ENCODE measurements at places on chromosomes 3 and 15. TPM values are rescaled to one million over a fixed set of nuclear protein-coding genes. Genes with fewer than 3 reads are reported as not detected.

NPAP1 gene
- 0.58 TPM for polyA plus RNA-seq

CCR3 gene
- 0.18 TPM for polyA plus RNA-seq

DPPA4 gene
- polyA plus RNA-seq: 2.7 TPM

DNAH1 gene
- 10.2 TPM for polyA plus RNA-seq

CXCR6 gene
- 1.2 TPM for polyA plus RNA-seq

IL16 gene
- polyA plus RNA-seq: 14.2 TPM

ACSBG1 gene
- polyA plus RNA-seq: 0.79 TPM

- peak; percentile 60 for DNase-seq
Observed at GRCh38 chr3:169764312-169764881, 463 bp downstream of the TERC start.

- DNase-seq: no peak
Observed at GRCh38 chr3:73207946-73208440, 146.5 kb downstream of the EBLN2 start.

DNA sequence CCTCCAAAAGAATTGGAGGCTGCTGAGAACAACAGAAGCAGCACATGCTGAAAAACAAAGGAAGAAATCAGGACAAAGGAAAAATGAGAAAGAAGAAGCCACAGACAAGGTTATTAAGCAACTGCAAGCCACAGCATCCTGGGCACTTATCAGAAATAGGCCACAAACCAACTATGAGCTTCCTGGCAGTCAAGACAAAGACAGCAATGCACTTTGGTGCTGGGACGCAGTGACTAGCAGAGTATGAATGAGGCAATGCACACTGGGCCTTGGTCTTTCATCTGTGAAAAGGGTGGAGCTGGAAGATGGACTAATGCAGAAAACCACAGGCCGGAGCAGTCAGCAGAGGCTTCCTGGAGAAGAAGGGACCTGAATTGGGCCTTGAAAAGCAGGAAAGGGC is 56.0 kb upstream of the LINGO1 start:
- DNase-seq: no peak

GRCh38 chr3:14295801-14296200 is 106.6 kb upstream of the SLC6A6 start:
- DNase-seq: no peak

DNA sequence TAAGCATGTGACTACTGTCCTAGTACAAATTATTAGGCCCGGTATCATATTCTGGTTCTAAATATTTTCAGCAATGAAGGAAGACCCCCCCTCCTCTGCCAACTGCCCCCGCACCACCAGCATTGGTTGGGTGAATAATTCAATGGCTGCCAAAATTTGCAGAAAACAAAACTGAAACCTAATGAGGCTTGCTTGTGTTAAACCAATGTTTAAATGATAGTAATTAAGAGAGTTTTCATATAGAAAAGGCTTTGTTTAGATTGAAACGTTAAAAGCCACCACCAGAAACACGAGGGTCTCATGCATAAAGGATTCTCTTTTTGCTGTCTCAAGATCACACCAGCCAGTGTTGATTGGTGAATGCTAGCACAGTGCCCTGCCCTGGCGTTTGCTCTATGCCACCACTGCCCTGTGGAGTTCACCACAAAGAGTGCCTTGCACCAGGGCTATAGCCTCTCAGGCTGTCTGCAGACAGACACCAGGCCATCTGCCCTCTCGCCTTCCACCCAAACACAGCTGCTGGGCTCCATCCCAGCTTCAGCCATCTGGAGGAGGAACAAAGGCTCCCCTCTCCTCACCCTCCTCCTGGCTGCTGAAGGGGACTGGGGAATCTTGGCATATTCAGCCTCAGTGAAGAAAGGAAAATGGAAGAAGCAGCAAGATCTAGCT is 200.3 kb upstream of the PFN2 start:
- peak; percentile 76 for DNase-seq

DNA sequence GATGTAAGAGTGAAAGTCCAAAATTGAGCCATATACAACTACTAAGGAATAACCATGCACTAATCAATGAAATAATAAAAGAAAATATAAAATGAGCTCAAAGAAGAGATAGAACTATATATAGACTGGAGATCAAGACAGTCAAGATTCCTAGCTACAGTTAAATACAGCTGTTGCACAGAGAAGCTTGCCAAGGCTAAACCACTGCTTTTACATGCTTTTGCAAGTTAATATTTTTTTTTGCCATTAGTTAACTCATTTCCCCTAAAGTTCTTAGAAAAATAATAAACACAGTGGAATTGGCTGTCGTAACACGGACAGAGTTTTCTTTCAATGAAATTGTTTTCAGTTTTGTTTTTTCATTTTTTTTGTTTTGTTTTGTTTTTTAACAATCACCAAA is 123.0 kb downstream of the VGLL3 start:
- peak; percentile 62 for DNase-seq

DNA sequence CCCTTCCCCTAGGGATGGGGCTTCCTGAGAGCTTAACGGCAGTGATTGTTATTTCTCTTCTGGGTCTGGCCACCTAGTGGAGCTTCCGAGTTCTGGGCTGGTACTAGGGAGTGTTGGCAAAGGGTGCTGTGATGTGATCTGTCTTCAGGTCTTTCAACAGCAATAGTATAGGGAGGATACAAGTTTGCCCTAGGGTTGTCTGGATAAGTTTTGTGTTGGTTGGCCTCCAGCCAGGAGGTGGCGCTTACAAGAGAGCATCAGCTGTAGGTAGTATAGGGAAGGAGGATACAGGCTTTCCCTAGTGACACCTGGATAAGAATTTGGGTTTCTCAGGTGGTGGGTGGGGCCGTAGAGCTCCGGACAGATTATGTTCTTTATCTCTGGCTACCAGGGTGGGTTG is 19.2 kb upstream of the CPOX start:
- DNase-seq: no peak

- no peak for DNase-seq
Observed at GRCh38 chr3:16512435-16513140, 911 bp downstream of the RFTN1 start.

- DNase-seq: no peak
Observed at GRCh38 chr3:168583977-168584376, 488.3 kb upstream of the GOLIM4 start.

- DNase-seq: no peak
Observed at GRCh38 chr3:24315971-24316370, 178.7 kb downstream of the THRB start.

- no peak for DNase-seq
Observed at GRCh38 chr3:54954022-54954421, 26.2 kb upstream of the LRTM1 start.

DNA sequence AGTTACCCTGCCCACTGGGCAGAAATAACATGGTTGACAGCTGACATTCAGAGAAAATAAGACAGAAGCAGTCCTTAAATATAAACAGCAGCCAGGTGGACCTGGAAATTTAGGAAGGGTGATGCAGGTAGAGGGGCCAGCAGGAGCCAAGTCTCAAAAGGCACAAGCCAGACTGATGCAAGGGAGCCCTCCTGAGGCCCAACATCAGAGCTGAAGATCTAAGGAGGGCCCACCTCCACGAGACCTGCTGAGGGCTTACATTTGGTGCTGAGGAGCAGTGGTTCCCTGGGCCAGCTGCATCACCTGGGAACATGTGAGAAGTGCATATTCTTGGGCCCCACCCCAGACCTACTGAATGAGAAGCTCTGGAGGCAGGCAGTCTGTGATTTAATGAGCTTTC is 105.5 kb upstream of the TRIM42 start:
- DNase-seq: no peak

DNA sequence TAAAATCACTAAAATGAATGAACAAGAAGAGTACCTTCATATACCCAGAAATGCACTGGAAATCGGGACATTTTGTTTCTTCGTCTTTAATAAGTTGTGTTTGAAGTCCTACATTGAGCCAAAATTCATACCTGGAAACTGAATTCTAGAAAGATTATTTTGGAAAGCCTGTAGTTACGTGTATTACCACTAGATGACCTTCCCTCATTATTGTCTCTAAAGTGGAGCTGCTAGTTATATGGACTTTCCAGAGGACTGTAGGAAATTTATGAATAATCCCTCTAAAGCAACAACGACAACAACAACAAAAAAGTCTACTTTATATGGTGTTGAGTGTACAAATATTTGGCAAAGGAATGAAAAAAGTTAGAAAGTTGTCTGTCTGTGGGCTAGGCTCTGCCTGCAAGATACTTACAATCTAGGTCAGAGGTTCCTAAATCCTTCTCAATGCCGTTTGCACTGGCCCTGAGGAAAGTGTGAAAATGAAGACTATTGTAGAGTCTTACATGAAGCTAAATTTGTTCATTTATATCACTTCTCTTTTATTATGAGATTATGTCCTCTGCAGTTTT is 234.8 kb upstream of the NR2E3 start:
- no peak for DNase-seq

DNA sequence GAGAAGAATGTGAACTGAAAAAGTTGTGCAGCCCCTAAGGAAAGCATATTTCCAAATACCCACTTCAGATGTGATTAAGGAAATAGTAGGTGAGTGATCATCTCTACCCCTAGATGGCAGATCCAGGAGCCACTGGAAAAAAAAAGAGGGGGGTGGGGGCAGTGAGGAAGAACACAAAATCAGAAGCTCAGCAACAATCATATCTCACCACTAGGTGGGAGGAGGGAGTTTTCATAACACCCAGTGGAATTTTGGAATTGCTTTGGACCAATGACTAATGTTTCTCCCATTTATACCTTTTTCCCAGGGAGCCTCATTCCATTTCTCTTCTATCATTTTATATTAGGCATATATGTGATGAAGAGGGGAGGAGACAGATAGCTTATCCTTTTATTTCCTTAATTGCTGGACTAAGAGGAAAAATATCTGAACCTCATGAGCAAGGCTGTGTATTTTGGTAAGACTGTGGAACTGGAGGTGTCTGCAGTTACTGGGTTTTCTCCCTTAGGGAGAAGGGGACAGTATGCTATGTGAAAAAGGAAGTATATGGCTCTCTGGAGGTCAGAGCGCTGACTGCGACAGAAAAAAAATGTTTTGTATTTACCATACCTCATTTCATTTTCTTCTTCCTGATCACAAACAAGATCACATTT is 363.4 kb downstream of the GAP43 start:
- no peak for DNase-seq

DNA sequence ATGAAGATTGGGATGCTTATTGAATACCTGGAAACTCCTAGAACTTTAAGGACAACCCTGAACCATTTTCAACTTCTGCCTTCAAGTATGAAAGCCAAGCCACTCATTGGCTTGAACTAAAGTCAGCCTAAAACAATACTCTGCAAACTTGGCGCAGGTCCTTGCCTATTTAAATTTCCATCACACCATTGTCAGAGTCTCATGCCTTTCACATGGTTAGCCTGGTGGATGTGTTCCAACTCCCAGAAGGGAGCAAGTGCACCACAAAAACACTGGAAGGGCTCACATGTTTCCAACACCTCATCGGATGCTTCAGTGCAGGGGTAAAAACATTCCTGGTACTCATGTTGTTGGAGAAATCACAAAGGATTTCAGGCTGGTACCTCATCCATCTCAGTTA is 511.6 kb upstream of the MDFIC2 start:
- DNase-seq: no peak

DNA sequence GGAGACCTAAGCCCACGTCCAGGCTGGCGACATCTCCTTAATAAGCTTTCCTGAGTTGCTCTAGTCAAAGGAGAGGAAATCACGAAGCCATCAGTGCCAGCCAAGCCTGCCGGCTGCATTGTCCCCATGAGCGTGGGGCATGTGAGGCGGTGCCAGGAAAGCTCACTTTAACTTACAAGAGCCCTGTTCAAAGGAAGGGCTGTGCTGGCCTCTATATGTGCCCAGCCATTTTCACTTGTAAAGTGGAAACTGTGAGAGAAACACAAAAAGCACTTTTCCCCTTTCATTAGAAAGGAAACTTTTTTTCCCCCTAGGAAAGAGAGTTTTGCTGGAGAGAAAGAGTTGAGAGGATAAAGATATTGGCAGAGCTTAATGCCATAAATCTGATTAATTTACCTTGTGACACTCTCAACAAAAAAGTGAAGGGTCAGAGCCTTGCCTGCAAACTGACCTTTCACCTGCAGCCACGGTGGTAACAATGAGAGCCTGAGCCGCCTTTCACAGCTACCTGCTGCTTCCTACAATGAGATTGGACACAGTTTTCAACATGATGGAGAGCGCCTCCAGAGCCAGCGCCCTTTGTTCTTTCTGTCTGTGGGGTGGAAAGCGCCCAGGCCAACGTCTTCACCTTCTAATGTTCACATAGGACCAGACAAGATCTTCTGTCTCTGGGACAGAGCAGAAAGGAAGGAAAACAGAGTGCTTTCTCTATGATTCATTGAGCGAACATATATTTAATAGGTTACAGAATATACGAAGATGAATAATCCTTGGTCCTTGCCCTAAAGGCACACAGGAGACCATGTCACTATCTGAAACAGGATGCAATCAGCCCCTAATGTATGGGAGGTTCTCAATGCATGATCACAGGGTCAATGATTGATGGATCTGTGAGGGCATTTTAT is 233.1 kb upstream of the HES1 start:
- no peak for DNase-seq

DNA sequence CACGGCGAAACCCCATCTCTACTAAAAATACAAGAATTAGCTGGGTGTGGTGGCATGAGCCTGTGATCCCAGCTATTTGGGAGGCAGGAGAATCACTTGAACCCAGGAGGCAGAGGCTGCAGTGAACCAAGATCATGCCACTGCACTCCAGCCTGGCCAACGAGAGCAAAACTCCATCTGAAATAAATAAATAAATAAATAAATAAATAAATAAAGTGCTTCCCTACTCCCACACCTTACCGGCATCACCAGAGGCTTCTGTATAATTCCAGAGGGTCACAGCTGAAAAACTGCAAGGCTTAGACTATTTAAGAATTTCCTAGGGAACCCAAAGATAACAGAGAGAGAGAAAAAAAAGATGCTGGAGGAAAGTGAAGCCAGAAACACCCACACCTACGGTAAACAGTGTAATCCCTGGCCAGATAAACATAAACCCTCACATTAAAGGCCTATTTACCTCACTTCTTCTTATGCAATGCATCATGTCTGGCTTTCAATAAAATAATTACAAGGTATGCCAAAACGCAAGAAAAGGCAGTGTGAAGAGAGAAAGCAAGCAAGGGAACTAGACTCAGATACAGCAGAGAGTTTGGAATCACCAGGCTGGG is 15.0 kb upstream of the TRPM1 start:
- DNase-seq: no peak

DNA sequence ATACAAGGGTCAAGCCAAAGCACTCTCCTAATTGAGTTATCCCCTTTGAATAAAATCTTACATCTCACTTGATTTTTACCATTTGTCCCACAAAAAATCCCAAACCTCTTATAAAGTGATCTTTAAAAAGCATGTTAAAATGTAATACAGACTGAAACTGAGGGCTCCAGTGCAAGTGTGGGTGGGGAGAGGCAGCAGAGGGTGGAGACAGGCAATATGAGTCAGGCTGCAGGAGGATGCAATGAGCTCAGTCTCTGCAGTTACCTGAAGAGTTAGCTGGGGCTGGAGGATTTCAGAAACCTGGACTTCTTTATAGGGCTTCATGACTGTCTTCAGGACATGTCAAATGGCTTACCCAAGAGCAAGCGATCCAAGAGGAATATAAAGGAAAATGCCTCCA is 14.2 kb upstream of the COLQ start:
- no peak for DNase-seq

DNA sequence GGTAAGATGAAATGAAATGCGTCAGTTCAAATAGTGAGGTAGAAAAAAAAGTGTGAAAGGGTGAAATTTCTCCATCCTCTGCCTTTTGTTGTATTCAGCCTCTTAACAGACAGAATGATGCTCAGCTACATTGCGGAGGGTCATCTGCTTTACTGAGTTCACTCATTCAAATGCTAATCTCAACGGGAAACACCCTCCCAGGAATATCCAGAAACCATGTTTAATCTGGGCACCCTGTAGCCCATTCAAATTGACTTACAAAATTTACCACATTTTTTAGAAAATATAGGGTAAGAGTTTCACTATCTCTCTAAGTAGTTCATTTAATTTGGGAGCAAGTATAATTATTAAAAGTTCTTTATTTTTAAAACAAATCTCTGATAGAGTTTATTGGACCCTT is 42.9 kb downstream of the C3orf38 start:
- DNase-seq: no peak

Data from left lung (tissue), 14 donors.